Activated naive CD4-positive, alpha-beta T cell (primary cell): ENCODE measurements at places on chromosomes 5 and 9.

GRCh38 chr9:93295031-93295430, 111.1 kb downstream of the WNK2 start:
- no peak for DNase-seq

DNA sequence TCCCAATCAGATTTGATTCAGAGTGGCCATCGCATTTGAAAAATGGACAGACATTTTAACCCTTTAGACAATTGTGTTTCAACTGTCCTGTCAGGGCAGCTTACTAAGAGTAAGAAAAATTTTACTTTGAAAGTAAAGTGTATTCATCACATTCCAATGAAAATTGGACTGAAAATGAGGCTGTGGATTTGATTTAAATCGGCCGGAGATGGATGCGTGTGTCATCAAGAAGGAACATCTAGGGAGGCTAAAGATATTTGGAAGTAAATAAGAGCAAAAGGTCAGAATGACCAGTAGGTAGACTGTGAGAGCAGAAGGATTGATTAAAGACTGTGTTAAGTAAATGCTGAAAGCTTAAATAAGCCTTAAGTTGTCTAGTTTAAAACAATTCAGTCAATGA, 1.5 kb downstream of the ZCCHC7 start:
- DNase-seq, result no peak

DNA sequence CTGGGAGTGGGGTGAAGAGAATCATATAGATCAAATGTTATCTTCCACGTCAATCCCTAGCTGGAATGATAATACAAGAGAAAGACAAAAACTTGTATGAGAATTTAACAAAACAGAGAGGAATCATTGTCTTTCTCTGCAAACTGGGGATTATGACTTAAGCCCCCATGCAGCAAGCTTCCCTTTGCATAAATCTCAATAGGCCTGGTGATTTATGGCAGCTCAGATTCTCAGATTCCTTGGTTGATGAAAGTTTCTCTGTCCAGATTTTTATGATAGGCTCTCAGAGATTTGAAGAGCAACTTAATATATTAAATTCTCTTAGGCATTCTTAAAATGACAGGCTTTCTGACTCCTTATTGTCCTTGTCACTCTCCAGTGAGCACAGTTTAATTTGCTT, 56.0 kb downstream of the RASGRF2 start:
- DNase-seq, result no peak

- no peak for DNase-seq
Measured at GRCh38 chr9:116238776-116239340, 85.3 kb downstream of the PAPPA start.

- DNase-seq, result peak; percentile 2
Measured at GRCh38 chr9:38227656-38228055, 158.6 kb upstream of the SHB start.

- no peak for DNase-seq
Measured at GRCh38 chr5:4083591-4084337, 488.1 kb downstream of the IRX1 start.

GRCh38 chr5:167769846-167770413, 521.5 kb upstream of the WWC1 start:
- no peak for DNase-seq

- no peak for DNase-seq
Measured at GRCh38 chr9:69637817-69638200, 34.4 kb downstream of the APBA1 start.

- DNase-seq, result no peak
Measured at GRCh38 chr5:59543821-59544442, 349.6 kb downstream of the PDE4D start.

- no peak for DNase-seq
Measured at GRCh38 chr5:79008362-79008761, 23.3 kb upstream of the ARSB start.

DNA sequence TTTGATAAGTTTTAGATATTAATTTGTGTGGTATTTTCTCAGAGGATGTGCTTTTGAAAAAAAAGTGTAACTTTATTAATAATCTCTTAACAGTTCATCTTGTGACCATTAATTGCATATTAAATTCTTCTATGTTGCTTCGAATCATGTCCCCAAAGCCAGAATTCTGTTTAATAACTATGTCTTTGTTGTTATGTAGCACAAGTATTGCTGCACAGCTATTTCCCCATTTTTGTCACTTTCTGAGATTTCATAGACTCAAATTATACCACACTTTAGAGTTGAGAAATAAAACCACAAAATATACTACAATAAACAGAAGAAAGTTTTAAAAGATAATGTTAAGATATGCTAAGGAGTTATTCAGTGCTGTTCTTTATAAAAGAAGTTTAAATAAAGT, 2.8 kb downstream of the MEF2C start:
- no peak for DNase-seq

DNA sequence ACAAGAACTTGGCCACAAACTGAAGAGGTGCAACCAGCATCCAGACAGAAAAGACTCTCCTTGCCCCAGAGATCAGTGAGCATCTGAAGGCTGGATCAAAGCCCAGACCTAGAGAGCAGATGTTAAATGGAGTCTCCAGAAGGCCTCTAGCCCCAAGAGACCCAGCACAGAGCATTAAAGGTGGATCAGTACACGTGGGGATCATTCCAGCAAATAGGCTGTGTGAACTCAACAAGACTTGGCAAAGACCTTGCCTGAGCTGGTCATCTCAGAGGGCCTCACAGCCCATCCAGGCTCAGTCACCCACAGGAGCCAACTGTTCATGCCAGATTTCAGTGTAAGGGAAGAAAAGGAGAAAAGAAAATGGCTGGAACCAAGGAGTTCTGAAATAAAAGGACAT, 214.0 kb downstream of the ENC1 start:
- no peak for DNase-seq

GRCh38 chr5:132556153-132556762, 519 bp upstream of the RAD50 start:
- no peak for DNase-seq

DNA sequence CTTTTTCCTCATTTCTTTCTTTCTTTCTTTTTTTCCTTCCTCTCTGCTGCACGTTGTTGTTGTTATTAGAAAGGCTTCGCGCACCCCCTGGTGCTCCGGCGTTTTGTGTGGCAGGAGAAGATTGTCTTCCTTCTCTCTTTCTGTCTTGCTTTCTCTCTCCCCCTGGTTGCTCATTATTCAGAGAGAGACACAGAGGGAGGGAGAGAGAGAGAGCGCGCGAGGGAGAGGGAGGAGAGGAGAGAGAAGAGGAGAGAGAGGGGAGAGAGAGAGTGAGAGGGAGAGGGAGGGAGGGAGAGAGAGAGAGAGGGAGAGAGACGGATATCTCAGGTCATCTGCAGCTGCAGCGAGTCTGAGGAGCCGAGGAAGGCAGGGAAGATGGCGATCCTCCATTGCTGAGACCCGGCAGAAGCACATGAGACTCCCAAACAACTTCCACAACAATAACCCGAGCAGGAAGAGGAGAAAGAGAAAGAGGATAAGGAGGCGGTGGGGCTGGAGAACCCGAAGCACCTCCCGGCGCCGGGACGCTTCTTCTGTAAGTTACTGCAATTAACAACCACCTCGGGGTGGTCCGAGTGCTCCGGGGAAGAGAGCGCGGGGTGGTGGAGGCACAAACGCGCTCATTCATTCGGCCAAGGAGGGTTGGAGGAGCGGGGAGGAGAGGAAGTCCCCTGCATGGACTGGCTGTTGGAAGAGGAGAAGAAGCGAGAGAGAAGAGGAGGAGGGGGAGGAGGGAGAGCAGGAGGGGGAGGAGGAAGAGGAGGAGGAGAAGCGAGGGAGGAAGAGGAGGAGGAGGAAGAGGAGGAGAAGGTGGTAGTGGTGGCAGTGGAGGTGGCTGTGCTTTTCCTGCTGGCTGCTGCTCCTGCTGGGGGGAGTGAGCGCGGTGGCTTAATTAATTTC, at the start of gene ZNF462:
Gene ZNF462, plus strand, starts transcription at position 346 of the 900 bp plus-strand sequence. CDS start 60,218 bp downstream, outside the sequence.
- no peak for DNase-seq

DNA sequence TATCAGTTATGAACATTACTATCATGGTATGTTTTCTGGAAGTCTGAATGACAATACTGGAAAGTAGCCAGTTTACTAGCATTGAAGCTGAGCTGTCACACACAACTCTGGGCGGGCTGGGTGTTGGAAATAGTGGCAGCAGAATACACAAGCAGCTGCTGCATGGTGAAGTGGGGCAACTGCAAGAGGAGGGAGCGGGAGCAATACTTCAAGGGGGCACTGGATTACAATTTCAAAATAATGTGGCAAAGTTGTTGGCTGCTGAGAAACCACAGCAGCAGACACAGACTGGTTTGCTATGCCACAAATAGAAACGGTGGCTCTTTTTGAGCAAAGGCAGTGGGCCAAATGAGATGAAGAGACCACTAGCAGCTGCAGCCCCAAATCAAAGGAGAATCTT, 350.2 kb downstream of the KIAA0825 start:
- no peak for DNase-seq

DNA sequence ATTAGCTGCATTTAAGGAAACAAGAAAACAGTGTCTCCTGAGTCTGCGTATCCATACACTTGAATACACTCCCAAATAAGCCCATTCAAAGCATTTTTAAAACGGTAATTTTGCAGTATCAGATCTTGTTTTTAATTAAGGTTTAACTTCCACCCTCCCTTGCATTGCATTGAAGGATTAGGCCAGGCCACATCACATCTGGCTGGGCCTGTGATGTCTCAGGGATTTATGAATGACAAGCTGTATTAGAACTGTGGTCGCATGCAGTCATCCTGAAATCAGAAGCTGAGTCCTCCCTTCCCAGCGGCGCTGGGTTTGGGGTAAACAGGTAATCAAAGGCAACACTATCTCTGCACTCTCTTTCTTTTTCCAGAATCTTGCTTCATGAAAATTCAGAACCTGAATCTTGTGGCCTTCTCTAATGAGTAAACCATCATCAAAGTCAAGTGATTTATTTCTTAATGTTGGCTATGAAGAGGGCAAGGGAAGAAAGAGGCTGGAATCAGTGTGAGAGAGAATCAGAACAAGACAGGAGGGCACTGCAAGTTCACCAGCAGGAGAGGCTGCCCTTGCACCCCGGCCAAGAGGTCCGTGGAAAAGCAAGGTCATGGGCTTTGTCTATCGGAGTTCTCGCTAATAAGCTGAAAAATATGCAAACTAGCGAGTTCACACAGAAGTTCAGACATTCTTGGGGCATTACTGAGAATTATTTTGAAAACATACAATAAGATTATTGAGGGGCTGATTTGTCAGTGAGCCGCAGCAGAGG, 80.0 kb upstream of the ZSWIM6 start:
- no peak for DNase-seq

GRCh38 chr5:142959683-142960657, 189.8 kb downstream of the ARHGAP26 start:
- DNase-seq, result no peak

- DNase-seq, result no peak
Measured at GRCh38 chr9:4371108-4371507, 71.2 kb upstream of the GLIS3 start.

DNA sequence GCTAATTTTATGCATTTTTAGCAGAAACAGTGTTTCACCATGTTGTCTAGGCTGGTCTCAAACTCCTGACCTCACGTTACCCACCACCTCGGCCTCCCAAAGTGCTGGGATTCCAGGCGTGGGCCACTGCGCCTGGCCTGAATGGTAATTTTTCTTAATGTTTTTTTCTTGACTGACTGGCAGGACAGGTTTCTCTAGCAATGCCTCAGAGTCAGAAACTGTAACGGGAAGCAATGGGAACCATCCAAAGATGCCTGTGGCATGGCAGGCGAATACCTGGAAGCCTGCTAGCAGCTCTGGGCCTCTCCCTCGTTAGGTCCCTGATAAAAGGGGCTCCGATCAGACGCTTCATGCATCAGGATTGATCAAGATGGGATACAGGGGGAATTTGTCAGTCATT, 639.2 kb downstream of the NR2F1-AS1 start:
- DNase-seq, result no peak

DNA sequence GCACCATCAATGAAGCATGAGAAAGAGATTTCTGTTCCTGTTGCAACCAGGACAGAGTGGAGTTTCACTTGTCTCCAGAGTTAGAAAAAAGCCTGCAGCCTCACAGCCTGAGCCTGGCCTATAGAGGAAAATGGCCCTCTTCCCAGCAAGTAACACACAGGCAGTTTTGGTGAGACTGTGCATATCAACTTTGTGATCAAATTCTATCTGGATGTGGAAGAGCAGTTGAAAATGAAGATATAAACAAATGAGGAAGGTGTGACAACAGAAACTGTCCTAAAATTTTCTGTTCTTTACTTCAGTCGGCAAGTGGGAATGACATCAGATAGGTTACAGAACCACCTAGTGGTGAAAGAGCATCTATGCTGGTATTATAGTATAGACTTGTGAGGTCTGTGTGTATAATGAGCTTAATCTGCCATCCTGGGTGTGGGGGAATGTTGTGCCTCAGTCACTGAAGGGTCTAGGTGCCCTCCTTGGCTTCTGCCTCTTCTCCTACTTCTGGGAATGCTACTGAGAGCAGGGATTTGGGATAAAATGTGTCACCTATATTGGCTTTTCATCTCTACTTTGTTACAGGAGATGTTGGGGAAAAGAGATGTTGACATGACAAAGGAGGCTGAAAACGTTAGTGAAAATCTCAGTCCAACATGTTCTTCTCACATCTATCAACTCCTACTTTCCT, 28.2 kb downstream of the YIPF5 start:
- DNase-seq, result no peak

GRCh38 chr5:6719896-6720560, 6.8 kb downstream of the TENT4A start:
- DNase-seq, result no peak

- no peak for DNase-seq
Measured at GRCh38 chr5:145479857-145480256, 355.3 kb downstream of the PRELID2 start.

DNA sequence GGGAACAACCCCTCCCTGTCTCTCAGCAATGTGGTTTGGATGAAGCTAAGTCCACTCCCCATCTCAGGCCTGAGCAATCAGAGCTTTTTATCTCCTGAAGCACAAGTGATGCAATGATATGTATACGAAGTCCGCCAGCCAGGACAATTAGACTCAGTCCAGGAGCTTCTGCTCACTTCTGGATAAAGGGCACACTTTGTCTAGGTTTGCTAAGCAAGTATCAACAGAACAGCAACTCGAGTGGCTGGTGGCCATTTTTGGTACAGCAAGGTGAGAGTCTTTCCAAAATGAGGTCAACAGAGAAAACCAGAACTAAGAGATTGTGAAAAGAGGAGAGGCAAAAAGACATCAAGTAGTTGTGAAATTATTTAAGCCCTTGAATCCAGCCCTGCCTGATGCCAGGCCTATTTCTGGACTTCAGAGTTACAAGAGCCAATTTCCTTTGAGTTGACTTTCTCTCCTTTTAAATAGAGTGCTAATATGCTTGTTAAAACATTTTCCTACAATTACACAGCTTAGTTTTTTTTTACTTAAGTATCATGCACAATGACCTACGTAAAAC, 8.2 kb downstream of the NDUFA8 start:
- no peak for DNase-seq

DNA sequence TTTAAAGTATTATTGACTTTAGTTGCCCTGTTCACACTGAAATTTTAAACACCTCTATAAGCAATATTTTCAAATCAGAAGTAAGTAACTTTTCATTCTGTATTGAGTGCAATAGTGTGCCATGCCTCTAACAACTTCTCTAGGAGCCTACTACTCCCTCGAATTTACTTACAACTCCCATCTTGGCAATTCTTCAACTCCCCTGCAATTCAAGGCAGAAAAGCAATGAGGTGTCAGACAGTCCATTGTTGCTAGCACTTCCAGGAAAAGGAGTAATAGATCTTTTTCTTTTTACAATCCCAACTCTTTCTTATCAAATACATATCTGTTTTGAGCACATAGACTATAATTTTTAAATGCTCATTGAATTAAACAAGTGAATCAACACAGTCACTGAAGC, 222.7 kb upstream of the PUM3 start:
- DNase-seq, result no peak

- DNase-seq, result no peak
Measured at GRCh38 chr5:175021321-175021720, 296.9 kb downstream of the MSX2 start.

GRCh38 chr9:110114086-110114858, 93.7 kb downstream of the C9orf152 start:
- DNase-seq, result no peak

GRCh38 chr9:17134396-17135294, at the start of gene CNTLN:
Gene CNTLN, plus strand, starts transcription at chr9:17135040. Its CDS starts 26 bp downstream, at chr9:17135066.
- peak; percentile 3 for DNase-seq
